ENCODE measurements at places on chromosomes 2 and 18. TPM values are rescaled to one million over a fixed set of nuclear protein-coding genes. Genes with fewer than 3 reads are reported as not detected.
A peak's percentile ranks its signal among the peaks of the same experiment; 100 is the strongest.

DNA sequence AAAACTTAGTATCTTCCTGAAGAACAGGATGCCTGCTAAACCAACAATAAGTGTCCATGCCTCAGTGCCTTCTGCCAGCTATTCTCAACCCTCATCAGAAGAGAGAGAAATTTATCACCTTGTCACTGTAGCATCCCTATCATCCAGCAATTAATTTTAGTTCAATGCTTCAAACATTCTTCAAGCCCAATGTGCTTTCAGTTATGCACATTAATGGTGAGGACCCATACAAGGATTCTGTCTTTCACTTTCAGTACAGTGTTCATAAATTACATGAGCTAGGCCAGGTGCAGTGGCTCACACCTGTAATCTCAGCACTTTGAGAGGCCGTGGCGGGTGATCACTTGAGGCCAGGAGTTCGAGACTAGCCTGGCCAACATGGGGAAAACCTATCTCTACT, 47.0 kb upstream of the MSH6 start:
- no peak overlapping the region for H3K4me3 ChIP-seq
- H3K4me1 ChIP-seq: no peaks in the 10 kb centered on the region
- H3K27ac ChIP-seq: no peak overlapping the region
- DNase-seq: no peak

DNA sequence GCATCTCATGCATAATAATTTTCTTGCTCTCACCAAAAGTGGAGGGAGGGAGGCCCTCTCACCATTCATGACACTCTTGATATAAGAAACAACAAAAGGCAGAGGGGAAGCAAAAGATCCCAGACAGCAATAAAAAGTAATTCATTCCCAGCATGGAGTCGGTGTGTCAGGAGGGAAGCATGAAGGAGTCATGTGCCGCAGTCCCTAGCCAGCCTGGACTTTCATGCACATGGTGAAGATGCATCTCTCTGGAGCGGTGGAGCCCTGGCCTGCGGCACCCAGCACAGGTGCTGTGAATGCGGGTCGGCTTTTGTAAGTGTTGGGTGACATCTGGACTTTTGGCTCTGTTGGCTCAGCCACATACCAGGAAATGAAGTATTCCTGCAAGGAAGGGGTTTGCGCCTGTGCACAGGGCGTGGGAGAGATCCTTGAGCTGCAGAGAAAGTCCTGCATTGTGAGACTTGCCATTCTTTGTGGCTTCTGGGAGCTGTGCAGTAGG, 119.4 kb downstream of the COPS8 start:
- H3K4me3 ChIP-seq: no peak overlapping the region
- H3K4me1 ChIP-seq: peaks cover 29% of the 10 kb centered on the region
- H3K36me3 ChIP-seq: no peaks in the 10 kb centered on the region
- H3K27me3 ChIP-seq: peaks cover 7% of the 10 kb centered on the region
- H3K27ac ChIP-seq: no peak overlapping the region
- no peak for DNase-seq

GRCh38 chr2:191571163-191571769, 106.7 kb upstream of the NABP1 start:
- H3K36me3 ChIP-seq: no peaks in the 10 kb centered on the region
- DNase-seq: no peak
- no peak overlapping the region for H3K27ac ChIP-seq
- no peaks in the 10 kb centered on the region for H3K27me3 ChIP-seq
- H3K4me1 ChIP-seq: peaks cover 24% of the 10 kb centered on the region
- peak overlapping the region; percentile 1 for H3K4me3 ChIP-seq

DNA sequence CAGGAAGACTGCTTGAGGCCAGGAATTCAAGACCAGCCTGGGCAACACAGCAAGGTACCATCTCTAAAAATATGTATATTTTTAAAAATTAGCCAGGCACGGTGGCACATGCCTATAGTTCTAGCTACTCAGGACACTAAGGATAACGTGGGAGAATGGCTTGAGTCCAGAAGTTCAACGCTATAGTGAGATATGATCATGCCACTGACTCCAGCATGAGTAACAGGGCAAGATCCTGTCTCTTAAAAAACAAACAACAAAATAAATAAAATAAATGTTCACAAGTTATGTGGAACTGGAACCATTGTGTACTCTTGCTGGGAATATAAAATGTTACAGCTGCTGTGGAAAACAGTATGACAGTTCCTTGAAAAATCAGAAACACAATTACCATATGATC, 47.2 kb downstream of the USP34 start:
- H3K27ac ChIP-seq: no peak overlapping the region
- DNase-seq: no peak
- peaks cover 12% of the 10 kb centered on the region for H3K4me1 ChIP-seq
- H3K4me3 ChIP-seq: no peak overlapping the region

DNA sequence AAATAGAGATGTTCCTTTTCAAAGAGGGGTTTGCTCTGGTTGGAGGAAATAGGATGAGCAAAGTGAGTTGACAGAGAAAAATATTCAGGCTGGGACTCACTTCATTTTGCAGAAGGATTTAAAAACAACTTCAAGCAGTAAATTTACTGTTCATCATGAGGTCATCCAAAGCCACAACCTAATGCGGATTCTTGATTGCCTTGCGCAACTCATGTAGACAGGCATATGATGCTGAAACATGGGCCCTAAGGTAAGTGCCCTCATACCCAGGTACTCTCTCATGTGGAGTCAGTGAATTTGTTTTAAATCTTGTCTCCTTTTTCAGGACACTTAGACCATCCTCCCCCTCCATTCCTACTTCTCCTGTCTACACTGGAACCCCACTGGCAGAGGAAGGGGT, 51.9 kb upstream of the LYPD1 start:
- no peak overlapping the region for H3K4me3 ChIP-seq
- peaks cover 48% of the 10 kb centered on the region for H3K27me3 ChIP-seq
- no peak overlapping the region for H3K27ac ChIP-seq
- no peak for DNase-seq
- H3K4me1 ChIP-seq: no peaks in the 10 kb centered on the region

DNA sequence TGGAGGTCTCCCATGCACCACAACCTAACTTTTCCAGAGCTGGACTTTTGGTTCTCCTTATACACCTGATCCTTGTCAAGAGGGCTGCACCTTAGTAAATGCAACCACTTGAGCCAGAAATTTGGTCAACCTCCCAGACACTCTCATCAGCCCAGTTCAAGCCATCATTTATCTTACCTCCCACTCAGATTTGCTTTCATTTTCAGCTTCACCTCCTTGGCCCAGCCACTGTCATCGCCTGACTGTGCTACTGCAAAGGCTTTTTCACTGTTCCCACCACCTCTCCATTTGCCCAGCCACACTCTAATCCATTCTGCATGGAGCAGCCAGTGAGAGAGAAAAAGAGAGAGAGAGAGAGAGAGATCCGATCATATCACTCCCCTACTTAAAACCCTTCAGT, 112.4 kb upstream of the DDX18 start:
- H3K27me3 ChIP-seq: no peaks in the 10 kb centered on the region
- no peak for DNase-seq
- peaks cover 9% of the 10 kb centered on the region for H3K4me1 ChIP-seq
- no peaks in the 10 kb centered on the region for H3K36me3 ChIP-seq
- no peak overlapping the region for H3K4me3 ChIP-seq

- DNase-seq: no peak
- H3K36me3 ChIP-seq: no peaks in the 10 kb centered on the region
- no peak overlapping the region for H3K4me3 ChIP-seq
Observed at GRCh38 chr2:29343830-29344229, 228.6 kb downstream of the CLIP4 start.

- H3K36me3 ChIP-seq: no peaks in the 10 kb centered on the region
- H3K4me1 ChIP-seq: peaks cover 8% of the 10 kb centered on the region
- no peak for DNase-seq
- no peak overlapping the region for H3K27ac ChIP-seq
Observed at GRCh38 chr2:173851141-173851641, 114.0 kb downstream of the SP3 start.

GALNT13 gene
- not detected for total RNA-seq

DNA sequence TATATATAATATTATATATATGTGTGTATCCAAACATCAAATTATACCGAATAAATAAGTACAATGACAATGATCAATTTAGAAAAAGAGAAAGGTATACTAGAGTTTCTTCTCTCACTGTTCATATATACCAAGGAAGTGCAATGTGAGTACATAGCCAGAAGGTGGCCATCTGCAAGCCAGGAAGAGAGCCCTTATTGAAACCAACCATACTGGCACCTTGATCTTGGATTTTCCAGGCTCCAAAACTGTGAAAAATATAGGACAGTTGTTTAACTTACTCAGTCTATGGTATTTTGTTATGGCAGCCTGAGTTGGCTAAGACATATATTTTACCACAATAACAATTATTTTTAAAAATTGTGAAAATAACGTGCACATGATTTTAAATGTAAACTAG, 1490.2 kb upstream of the SLC39A10 start:
- no peaks in the 10 kb centered on the region for H3K36me3 ChIP-seq
- H3K27ac ChIP-seq: no peak overlapping the region
- H3K4me1 ChIP-seq: no peaks in the 10 kb centered on the region
- DNase-seq: peak; percentile 23
- H3K27me3 ChIP-seq: no peaks in the 10 kb centered on the region
- H3K4me3 ChIP-seq: no peak overlapping the region

PPP1R1C gene
- total RNA-seq: 2.7 TPM

NFATC1 gene
- total RNA-seq: 2.8 TPM

UGT1A6 gene
- total RNA-seq: 116 TPM

- no peak overlapping the region for H3K27ac ChIP-seq
- H3K4me3 ChIP-seq: no peak overlapping the region
- DNase-seq: no peak
- H3K36me3 ChIP-seq: no peaks in the 10 kb centered on the region
- H3K4me1 ChIP-seq: no peaks in the 10 kb centered on the region
Observed at GRCh38 chr2:151007365-151007764, 254.3 kb downstream of the RBM43 start.

DNA sequence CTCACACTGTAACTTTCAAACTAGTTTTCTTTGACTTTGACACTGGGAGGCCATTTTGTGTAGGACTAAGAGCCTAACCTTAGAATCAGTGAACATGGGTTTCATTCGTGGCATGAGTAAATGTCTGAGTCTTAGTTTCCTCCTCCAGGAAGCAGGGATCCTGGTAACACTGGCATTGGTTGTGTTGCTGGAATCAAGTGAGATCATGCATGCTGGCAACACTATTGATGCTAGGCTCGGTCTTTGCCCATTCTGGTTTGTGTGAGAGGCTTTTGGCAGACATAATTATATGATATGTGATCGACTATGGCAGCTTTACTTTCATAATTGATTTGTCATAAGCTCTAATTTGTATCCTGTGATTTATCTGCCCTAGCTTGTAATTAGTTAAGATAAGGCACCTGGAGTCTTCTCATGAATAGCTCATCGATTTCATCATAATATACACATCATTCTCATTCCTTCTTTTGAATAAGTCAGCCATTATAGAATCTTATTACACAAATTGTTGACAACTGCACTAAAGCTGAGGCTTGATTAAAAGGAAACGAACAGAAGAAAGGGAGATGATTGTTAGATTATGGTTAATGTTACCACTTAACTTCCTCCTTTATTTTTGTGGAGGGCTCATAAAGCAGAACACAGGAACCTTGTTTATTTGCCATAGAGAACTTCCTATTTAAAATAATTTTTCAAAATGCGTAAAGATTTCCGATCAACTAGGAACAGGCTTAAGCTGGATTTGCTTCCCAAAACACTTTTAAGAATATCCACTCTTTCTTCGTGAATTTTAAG, 12.6 kb downstream of the PPP1R1C start:
- no peaks in the 10 kb centered on the region for H3K27me3 ChIP-seq
- H3K4me1 ChIP-seq: peaks cover 10% of the 10 kb centered on the region
- DNase-seq: peak; percentile 18
- peak overlapping the region; percentile 75 for H3K27ac ChIP-seq
- H3K4me3 ChIP-seq: peak overlapping the region; percentile 36

DNA sequence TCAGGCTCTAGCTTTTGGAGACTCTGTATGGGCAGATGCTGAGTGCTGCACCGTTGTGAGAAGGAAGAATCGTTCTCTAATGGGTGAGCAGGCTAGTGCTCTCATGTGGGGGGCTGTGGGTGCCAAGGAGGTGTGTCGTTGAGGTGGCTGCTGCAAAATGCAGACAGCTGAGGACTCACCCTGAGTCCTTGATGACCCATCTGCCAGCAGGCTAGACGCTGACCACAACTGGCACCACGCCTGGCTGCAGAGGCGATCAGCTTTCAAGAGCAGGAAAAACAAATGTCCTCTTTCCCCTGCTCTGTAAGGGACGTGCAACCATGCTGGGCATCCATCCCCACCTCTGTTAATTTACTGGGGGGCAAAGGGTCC, 48.2 kb downstream of the HAUS1 start:
- H3K27ac ChIP-seq: peak overlapping the region; percentile 56
- H3K27me3 ChIP-seq: no peaks in the 10 kb centered on the region
- peaks cover 60% of the 10 kb centered on the region for H3K4me1 ChIP-seq
- peak overlapping the region; percentile 51 for H3K4me3 ChIP-seq

- H3K36me3 ChIP-seq: no peaks in the 10 kb centered on the region
- H3K4me3 ChIP-seq: no peak overlapping the region
- no peak overlapping the region for H3K27ac ChIP-seq
Observed at GRCh38 chr2:84481702-84482101, 22.6 kb upstream of the SUCLG1 start.

IL1F10 gene
- total RNA-seq: not detected

TSPYL6 gene
- not detected for total RNA-seq

DSC2 gene
- total RNA-seq: 42.4 TPM

HNRNPA3 gene
- total RNA-seq: 212 TPM

WDFY1 gene
- 43.8 TPM for total RNA-seq

- DNase-seq: no peak
- no peaks in the 10 kb centered on the region for H3K27me3 ChIP-seq
- no peak overlapping the region for H3K27ac ChIP-seq
- no peak overlapping the region for H3K4me3 ChIP-seq
- H3K4me1 ChIP-seq: peaks cover 11% of the 10 kb centered on the region
- no peaks in the 10 kb centered on the region for H3K36me3 ChIP-seq
Observed at GRCh38 chr2:148493822-148494563, 150.6 kb upstream of the EPC2 start.

DNA sequence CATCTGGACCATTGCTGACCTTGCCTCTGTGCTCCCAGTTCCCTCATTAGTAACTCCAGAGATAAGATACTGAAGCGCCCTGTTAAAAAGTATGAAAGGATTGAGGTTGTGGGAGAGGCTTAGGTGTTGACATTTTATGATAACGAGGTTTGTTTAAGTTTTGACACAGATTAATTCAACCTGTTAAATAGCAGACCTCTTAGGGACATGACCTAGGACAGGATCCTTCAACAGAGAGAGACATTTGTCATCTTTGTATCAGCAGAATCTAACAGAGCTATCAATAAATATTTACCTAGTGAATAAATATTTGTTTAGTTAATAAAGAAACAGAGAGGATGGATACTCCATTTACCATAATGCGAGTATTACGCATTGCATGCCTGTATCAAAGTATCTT, 99.5 kb downstream of the DCC start:
- H3K27ac ChIP-seq: no peak overlapping the region
- no peak for DNase-seq
- H3K4me1 ChIP-seq: no peaks in the 10 kb centered on the region
- no peak overlapping the region for H3K4me3 ChIP-seq
- no peaks in the 10 kb centered on the region for H3K36me3 ChIP-seq

DNA sequence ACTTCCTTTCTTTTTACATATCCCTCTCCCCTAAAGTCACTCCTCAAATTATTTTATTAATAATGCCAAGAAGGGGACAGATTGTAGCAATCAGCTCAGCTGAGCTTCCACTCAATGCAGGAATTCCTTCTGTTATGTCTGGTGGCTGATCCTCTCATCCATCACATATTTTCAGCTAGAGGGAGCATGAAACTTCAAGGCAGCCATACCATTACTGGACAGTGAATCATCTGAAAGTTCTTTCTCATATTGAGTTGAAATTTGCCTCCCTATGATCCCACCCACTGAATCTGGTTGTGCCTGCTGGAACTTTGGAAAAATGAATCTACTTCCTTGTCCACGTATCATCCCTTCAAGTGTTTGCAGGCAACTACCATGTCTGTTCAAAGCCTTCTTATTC, 11.2 kb downstream of the ZNF385B start:
- DNase-seq: no peak
- no peak overlapping the region for H3K27ac ChIP-seq
- H3K27me3 ChIP-seq: peaks cover 38% of the 10 kb centered on the region
- no peak overlapping the region for H3K4me3 ChIP-seq

SLC4A5 gene
- total RNA-seq: 7.0 TPM

All from Calu3 (cell line).